Colonic mucosa (tissue), 4 donors: ENCODE measurements at places on chromosomes 2 and 18. TPM values are rescaled to one million over a fixed set of nuclear protein-coding genes. Genes with fewer than 3 reads are reported as not detected.

Gene VAMP5
- 14.0 TPM for total RNA-seq

Gene SALL3
- 0.05 TPM for total RNA-seq

Gene LYPD6B
- 2.6 TPM for total RNA-seq

Gene EPHA4
- total RNA-seq: 17.1 TPM

Gene SLC5A7
- total RNA-seq: 0.42 TPM

Gene ANKRD62
- total RNA-seq: 0.40 TPM

Gene TXNDC2
- total RNA-seq: not detected

DNA sequence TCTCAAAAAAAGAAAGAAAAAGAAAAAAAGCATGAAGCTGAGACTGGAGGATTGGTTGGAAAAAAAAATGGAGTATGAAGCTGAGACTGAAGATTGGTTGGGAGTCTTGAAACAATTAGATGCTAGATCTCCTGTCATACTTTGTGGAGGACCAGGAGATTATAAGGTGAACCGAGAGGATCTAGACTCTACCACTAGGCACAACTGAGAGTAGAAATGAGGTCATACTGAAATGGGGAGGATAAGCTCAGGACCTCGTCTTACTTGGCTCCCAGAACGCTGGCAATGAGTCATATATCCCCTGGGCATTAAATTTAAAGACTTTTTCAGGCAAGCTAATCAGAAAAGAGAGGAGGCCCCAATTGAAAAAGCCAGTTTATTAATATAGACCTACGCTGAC is 3.3 kb upstream of the ORC2 start:
- DNase-seq: no peak

DNA sequence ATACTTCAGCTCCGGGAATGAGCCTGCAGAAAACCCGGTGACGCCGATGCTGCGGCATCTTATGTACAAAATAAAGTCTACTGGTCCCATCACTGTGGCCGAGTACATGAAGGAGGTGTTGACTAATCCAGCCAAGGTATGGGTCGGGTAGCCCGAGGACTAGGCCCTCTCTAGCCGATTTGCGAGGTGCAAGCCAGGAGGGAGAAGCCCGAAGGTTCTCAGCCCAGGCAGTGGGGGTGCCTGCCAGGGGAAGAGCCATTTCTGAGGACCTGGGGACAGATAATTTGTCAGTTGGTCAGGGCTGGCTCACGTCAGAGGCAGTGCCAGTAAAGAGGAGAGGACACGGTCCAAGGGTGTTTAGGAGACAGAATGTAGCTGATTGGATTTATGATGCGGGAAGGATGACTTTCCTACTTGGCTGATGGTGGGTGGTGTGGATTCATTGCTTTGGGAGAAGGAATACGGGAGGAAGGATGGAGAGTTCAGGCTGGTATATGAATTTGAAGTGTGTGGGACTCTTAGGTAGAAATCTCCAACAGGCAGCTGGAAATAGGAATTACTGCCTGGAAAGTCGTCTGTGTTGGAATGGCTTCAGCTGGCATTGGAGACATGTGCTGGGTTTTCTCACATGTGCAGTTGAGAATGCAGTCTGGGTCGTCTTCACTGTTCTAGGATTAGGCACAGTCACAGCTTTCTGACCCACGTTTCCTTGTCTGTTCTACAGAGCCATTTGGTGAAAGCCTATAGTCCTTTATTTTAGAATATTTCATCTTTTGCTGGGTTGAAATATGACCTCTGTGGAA is 874 bp downstream of the NDUFAF7 start:
- DNase-seq: peak; percentile 37

DNA sequence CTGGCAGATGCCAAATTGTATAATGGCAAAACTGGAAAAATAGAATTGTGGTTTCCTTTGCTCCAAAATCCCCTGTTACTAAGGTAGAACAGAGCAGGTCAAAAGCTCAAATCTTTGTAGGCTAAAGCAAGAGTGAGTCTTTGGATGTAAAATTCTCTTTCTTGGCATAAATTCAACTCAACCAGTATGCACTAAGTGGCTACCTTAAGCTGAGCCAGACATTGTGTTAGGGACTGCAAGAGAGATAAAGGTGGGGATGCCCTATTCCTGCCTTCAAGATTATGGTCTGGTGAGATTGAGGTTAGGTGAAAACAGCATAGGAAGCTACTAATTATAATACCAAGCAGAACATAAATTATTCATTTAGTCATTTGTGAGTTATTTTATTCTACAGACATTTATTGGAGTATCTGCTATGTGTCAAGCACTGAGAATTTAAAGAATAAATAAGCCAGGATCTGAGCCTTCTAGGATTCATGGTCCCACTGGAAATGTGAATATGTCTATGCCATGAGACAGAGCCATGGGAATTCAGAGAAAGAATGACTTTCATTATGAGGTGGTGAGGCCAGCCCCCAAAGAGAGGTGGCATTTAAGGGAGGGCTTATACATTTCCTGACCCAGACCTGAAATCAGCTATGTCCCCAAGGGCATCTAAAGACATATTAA is 198.0 kb upstream of the NCKAP5 start:
- no peak for DNase-seq

- no peak for DNase-seq
Measured at GRCh38 chr2:192480984-192481383, 286.3 kb upstream of the TMEFF2 start.

DNA sequence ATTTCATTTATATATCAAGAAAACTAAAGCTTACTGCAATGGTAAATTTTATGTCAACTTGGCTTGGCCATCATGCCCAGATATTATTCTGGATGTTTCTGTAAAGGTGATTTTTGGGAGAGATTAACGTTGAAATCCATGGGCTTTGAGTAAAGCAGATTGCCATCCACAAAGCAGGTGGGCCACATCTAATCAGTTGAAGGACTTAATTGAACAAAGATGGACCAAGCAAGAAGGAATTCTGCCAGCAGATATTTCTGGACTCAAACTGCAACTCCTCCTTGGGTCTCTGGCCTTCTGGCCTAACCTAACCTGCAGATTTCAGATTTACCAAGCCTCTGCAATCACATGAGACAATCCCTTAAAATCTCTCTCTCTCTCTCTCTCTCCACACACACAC is 77.8 kb downstream of the GYPC start:
- DNase-seq: no peak

DNA sequence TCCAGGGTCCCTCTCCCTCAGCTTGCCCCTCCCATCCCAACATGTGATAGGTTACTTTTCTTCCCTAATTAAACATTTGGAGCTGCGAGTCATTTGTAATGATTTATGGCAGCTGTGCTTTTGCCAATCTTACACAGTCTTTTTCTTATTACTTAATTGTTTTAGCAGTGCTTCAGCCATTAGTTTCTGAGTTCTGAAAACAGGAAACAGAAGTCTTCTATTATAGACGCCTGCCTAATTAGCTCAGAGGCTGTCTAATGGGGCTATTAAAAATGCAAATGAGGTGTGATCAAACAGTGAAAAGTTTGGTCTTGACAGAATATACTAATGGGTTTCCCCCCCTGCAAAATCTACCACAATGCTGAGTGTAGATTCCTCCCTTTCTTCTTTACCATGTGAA is 388.3 kb upstream of the CELF4 start:
- no peak for DNase-seq

GRCh38 chr2:240169486-240170353 is 29.3 kb upstream of the OTOS start:
- DNase-seq: no peak

GRCh38 chr18:23689616-23690504 is 607 bp downstream of the LAMA3 start:
- peak; percentile 24 for DNase-seq

GRCh38 chr2:241788572-241788971 is 11.9 kb downstream of the GAL3ST2 start:
- DNase-seq: no peak
